Testis (tissue), 5 donors: ENCODE measurements at places on chromosomes 16 and 17.
A peak's percentile ranks its signal among the peaks of the same experiment; 100 is the strongest.

DNA sequence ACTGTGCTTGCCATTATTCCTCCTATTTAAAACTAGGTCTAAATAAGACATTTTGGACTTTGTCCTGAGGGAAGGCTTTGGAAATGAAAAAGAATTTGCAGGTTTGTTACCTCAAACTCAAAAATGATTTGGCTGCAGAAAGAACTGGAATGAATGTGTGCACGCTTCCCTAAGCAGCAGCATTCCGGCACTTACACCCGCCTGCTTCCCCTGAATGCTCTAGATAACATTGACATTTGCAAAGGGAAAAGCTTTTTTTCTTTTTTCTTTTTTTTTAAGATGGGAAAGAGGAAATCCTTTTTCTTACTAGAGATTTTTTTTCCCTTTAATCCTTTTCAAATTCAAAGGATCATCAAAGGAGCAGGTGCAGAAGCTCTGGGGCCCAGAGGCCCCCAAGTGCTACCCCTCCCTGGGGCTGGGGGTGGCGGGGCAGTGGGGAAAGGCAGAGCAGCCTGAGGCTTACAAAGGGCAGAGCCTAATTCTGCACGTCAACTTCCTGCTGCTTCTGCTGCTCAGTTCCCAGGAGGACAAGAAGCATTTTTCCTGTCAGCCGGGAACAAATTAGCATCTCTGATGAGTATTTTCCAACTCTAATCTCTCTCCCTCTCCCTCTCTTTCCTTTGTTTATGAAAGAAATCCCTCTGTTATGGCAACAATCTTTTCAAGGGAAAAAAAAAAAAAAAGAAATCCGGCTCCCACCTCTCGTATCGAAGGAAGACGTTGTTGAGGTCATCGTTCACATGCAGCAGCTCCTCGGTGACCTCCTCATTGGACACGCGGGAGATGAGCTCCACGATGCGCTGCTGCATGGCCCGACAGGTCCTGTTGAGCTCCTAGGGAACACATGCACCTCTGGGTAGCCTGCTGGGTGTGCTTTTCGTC lies 32.1 kb upstream of the SREBF1 start:
- DNase-seq: no peak

GRCh38 chr17:83187782-83188311 lies 108.4 kb downstream of the METRNL start:
- DNase-seq: no peak

DNA sequence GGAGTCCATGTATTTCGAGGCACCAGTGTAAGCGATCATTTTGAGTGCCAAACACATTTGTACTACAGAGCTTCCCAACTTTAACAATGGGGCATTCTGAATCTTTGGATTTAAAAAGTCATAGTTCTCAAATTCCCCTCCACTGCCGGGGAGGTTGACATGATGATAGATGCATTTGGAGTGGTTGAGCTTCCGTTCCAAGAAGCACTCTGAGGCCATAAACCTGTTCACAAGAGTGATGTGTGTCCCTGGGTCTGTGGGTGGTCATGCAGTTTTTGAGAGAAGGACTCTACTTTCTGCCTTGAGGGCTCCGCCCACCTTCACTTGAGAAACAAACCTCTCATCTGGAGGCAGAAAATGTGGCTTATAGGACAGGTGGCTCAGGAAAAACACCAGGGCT lies 43.7 kb downstream of the IRX5 start:
- DNase-seq: no peak

DNA sequence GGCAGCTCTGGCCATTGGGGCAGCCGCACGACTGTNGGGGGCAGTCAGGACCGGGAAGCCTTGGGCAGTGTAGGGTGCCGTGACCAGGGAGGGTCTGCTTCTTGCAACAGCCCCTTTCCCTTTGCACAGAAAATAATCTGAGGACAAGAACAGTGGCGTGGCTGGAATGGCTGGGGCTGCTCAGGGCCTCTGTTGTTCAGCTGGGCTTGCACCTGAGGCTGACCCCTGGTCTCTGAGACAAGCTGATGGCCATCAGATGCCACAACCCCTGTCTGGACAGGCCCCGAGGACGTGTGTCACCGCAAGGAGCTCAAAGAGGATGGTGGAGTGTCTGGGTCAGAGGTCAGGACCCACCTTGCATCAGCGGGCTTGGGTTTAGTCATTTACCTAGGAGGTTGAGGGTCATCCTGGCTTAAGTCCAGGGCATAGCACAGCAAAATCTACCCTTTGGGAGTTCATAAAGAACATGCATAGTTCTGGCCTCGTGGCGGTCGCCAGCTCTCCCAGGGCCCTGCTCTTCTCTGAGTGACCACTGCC lies 46.9 kb downstream of the METRNL start:
- DNase-seq: no peak

DNA sequence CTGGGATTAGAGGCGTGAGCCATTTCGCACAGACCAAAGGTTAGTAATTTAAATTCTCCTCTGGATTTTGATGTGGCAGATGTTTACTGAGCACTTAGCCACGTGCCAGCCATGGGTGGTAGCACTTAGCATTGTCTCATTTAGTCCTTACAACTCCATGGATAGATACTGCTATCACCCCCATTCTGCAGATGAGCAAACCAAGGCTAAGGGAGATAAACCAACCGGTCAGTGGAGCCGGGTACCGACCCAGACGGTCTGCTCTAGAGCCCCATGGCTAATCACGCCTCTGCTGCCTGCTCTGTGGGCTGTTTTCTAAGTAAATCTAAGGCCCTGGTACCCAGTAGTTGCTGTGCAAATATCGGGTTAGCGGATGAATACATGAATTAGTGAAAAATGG lies 12.6 kb upstream of the ADGRG1 start:
- DNase-seq: peak; percentile 7

- peak; percentile 12 for DNase-seq
These were observed 67.9 kb downstream of the ZZEF1 start for GRCh38 chr17:4074831-4075495.
